ENCODE measurements at places on chromosomes 5 and 9.
A peak's percentile ranks its signal among the peaks of the same experiment; 100 is the strongest.

- no peak for DNase-seq
These were observed 273.7 kb downstream of the CD180 start for GRCh38 chr5:66922881-66923280.

GRCh38 chr5:141605523-141606277 lies 13.1 kb downstream of the DIAPH1 start:
- no peak for DNase-seq

DNA sequence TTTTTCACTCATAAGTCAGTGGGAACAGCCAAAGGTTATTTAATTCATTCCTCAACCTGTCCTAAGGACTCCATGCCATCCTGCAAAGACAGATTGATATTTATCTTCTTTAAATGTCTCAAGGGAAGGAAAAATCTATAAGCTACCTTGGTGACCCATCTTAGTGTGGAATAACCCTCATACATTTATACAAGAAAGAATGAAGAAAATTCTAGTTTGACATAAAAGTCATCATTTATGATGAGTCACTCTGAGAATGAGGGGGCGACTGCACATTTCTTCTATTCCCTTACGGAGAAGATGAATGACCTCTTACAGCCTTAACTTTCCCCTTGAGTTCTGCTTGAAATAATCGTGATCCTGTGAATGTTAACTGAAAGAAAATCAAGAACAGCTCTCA lies 26.8 kb upstream of the NUDT12 start:
- DNase-seq = no peak

- DNase-seq = no peak
These were observed 53.4 kb downstream of the GAS1 start for GRCh38 chr9:86893811-86894490.

DNA sequence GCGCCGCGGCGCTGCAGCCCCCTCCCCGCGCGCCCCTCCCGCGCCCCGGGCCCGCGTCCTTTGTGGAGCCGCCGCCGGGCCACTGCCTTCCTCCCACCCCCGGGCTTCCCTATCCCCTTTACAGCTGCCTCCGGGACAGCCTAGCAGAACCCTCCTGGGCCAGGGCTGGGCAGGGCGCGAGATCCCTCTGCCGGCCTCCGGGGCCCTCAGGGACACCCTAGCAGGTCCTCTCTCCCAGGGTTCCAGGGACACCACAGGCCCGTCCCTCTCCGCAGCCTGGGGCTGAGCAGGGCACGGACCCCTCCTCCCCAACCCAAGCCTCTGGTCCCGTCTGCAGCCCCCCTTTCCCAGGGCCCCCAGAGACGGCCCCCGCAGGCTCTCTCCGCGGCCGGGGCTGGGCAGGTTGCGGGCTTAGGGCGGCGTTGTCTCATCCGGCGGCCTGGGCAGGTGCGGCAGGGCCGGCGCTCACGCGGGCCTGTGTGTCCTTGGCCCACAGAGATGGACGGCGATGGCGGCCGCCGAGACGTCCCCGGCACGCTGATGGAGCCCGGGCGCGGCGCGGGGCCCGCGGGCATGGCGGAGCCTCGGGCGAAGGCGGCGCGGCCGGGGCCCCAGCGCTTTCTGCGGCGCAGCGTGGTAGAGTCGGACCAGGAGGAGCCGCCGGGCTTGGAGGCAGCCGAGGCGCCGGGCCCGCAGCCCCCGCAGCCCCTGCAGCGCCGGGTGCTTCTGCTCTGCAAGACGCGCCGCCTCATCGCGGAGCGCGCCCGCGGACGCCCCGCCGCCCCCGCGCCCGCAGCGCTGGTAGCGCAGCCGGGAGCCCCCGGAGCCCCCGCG lies 710 bp downstream of the WNK2 start:
- DNase-seq = peak; percentile 64

DNA sequence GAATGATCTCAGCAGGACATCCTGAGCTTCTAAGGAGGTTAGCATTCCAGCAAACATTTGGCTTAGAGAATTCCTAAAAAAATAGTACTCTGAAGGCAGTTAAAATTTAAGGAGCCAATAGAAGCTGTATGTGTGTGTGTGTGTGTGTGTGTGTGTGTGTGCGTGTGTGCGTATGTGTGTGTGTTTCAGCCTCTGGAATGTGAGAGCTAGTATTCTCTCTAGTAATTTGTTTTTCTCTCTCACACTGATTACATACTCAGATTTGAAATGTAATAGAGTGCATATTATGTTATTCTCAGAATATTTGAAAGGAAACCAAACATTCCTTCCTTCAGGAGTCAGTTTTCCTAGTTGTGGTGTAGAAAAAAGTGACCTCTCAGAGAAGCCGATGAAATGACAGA lies 279.6 kb downstream of the TMEM38B start:
- DNase-seq = no peak

- DNase-seq = no peak
These were observed 75.5 kb downstream of the MTREX start for GRCh38 chr5:55383254-55383653.

GRCh38 chr9:111118256-111118948 lies 80.1 kb upstream of the LPAR1 start:
- DNase-seq = no peak

- no peak for DNase-seq
These were observed 35.8 kb downstream of the PIK3R1 start for GRCh38 chr5:68251386-68251785.
